ENCODE measurements at places on chromosomes 4 and X.

DNA sequence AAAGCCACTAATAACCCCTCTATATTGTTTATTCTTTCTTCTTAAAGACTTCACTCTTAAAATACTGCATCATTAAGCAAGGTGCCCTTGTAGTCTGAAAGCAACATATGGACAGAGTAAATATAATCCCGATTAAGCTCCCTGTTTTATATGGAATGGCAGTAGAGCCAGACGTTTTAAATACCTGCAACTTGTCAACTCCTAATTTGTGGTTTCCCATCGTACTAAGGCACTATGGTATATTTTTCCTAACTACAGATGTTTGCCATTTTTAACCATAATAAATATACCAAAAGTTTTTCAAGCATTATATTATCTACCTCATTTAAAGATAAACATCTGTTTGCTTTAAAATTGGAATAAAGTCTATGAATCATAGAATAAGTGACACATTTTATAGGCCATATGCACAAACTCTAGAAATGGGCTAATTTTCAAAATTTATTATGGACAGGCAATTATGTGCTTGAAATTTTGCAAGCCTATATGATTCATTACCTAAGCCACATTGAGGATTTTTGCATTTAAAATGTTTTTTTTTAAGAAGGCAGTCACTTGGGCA, 194.6 kb downstream of the FRMPD4 start:
- no peak for DNase-seq

DNA sequence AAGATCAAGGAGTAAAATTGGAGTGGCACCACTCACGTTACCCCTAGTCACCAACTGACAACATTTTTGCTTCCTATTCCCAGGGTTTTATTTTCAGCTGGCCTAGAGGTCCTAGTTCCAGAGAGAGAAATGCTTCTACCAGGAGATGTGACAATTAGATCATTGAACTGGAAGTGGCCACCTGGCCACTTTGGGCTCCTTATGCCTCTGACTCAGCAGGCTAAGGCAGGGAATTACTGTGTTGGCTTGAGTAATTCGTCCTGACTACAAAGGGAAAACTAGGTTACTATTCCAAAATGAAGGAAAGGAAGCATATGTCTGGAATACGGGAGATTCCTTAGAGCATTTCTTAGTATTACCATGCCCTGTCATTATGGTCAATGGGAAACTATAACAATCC, 831.6 kb upstream of the NDST4 start:
- no peak for DNase-seq

DNA sequence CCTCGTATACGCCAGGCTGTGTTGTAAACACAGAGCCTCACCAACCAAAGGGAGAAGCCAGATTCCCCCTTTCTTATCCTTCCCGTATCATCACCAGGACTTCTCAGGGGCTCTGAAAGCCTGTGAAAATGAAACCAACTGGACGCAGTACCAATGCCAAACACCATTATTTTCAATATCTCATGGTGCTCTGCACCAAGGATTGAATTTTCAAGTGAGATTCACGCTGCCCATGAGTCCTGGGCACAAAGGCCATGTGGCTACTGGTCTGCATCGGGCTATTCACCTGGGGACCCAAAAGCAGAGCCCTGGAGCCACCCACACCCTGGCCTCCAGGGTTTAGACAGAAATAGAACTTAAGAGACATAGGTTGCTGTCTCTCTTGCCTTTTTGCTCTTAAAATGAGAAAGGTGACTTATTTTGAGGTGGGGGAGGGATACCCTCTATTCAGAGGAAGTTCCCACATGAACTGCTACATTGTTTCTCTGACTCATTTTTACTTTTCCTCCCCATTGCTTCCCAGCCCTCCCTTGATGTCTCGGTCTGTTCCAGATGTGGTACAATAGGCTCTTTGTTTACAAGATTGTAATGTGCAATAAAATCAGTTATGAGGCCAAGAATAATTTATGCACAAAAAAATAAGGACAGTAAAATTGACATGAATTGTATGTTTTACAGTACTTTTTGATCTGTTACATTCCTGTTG, 55.4 kb downstream of the MAML3 start:
- no peak for DNase-seq

DNA sequence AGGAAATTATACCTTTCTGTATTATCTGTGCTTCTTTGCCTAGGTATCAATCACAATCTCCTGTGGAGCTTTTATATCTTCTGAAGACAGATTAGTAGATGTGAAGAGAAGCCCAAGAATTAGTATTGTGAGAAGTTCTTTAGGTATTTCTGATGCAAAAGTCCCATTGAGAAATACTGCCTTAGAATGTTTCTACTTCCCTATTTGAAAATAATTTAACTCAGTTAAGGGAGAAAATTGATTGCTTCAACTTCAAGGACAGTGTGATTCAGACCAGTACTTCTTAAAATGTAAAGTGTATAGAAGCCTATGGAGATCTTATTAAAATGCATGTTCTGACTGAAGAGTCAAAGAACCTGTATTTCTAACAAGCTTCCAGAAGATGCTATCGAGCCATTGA, 9.0 kb downstream of the EIF1AX start:
- DNase-seq: no peak

- DNase-seq: peak; percentile 18
Observed at GRCh38 chrX:106726485-106727437, at the start of gene RNF128. TSS of gene RNF128 (plus strand) at chrX:106726701. CDS start at chrX:106726914, 213 bp downstream.

DNA sequence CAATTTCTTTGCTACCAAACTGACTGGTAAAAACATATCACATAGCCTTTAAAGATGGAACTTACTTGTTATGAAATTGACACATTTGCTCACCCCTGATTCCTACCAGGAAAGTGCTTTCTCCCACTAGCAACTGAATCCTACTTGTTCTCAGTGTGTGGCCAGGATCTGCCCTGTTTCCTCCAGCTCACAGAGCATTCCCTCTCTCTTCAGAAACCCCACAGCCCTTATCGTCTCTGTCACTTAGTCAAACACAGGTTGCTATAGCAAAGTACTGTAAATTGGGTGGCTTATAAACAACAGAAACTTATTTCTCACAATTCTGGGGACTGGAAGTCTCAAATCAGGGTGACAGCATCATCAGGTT, 265.2 kb upstream of the BOD1L1 start:
- no peak for DNase-seq

GRCh38 chr4:87497159-87497558, 32.0 kb downstream of the SPARCL1 start:
- no peak for DNase-seq

DNA sequence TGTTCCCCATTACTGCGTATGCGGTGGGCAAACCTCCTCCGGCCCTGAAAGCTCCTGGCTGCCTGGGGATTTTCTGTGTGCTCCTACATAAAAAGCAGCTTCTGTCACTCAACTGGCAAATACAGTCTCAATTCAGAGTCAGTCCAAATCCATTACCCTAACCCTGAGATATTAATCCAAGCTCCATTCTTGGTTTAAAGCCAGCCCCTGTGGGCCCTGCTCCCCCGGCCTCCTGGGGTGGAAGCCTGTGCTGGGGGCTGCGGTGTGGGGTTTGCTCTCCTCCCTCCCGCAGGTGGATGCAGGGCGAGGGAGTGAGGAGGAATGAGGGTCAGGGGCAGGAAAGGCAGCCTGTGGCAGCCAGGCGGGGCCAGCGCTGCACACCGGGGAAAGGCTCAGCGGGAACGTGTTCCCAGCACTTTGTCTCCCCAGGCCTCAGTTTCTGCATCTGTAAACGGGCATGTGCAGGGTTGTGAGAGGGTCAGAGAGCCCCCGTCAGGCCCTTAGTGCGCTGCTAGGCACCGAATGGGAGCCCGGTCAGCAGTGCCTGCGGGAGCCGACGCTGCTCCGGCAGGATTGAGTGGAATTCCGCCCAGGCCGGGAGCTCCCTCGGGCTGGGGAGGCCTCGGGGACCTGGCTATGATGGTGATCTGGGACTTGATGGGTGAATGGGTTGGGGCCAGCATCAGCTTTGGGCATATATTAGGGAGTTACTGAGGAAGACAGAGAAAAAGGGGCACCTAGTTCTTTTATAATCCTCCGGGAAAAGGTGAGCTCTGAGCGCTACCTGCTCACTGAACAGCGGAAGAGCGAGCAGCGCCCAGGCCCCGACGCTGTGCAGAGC, 6.3 kb upstream of the RGS12 start:
- DNase-seq: no peak

- no peak for DNase-seq
Observed at GRCh38 chrX:20354505-20354904, 87.8 kb upstream of the RPS6KA3 start.

- DNase-seq: no peak
Observed at GRCh38 chr4:142549726-142550463, 296.2 kb downstream of the INPP4B start.

GRCh38 chrX:43615660-43616059, 40.4 kb upstream of the MAOA start:
- no peak for DNase-seq

DNA sequence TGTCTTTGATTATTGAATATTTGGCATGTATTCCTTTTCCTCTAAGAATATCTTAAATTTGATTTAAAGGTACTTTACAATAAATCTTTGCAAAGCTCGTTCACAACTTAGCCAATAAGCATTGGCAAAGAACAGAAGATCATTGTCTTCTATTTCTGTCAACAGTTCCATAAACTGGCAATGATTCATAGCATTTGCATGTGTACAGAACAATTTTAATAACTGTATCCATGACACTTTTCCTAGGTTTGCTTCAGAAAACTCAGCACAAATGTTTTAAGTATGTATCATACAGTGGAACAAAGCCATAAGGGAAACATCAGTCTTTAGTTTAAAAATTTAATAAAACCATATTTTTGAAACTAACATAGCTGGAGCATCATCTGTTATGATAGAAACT, 462.7 kb upstream of the RPS6KA3 start:
- no peak for DNase-seq

DNA sequence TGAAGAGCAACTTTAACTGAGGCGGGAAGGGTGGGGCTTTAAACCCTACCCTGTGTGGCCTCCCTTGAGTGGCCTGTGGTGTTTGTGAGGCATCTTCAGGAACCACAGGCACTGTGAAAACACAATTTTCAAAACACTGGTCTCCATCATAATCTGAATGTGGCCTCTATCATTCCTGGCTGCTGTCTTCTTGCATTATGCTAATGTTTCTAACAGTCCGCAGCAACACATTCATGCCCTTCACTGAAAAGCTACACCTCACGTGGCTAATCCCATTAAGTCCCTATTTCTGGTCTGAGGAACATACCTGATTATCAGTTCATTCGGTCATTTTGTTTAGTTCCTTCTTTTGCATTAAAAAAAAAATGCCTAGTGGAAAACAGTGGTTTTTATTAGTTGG, 94.6 kb downstream of the F11 start:
- DNase-seq: no peak

DNA sequence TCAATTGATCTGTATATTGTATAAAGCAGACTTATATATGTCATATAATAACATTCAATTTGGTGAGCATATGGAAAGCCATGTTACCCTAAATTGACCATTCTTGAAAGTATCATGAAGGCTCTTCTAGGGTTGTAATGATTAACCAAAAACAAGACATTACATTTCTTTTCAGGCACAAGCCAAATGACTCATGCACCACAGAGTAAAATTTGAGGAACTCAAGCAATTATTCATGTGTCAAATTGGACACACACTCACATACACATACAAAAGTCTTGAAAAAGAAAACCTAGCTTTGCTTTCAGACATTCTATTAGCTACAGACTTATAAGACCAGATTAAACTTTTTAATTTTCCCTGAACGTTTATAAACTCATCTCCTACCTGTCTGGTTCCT, 146.5 kb upstream of the PCDH18 start:
- DNase-seq: no peak

DNA sequence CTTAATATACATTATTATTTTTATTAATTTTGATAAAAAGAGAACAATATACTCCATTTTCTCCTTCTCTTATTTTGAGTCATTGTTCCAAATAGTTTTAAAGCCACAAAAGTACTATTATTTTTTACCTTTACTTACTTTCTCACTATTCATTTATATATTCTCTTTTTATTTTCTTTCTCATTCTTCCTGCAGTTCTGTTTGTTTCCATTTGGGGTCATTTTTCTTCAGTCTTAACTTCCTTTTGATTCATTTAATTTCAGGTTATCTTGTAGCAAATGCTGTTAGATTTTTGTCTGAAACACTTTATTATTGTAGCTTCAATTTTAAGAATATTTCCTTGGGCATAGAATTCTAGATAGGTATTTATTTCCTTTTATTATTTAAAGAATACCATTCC, 438.6 kb upstream of the EPHA5 start:
- no peak for DNase-seq

- DNase-seq: no peak
Observed at GRCh38 chrX:8849458-8849857, 48.3 kb upstream of the FAM9A start.

DNA sequence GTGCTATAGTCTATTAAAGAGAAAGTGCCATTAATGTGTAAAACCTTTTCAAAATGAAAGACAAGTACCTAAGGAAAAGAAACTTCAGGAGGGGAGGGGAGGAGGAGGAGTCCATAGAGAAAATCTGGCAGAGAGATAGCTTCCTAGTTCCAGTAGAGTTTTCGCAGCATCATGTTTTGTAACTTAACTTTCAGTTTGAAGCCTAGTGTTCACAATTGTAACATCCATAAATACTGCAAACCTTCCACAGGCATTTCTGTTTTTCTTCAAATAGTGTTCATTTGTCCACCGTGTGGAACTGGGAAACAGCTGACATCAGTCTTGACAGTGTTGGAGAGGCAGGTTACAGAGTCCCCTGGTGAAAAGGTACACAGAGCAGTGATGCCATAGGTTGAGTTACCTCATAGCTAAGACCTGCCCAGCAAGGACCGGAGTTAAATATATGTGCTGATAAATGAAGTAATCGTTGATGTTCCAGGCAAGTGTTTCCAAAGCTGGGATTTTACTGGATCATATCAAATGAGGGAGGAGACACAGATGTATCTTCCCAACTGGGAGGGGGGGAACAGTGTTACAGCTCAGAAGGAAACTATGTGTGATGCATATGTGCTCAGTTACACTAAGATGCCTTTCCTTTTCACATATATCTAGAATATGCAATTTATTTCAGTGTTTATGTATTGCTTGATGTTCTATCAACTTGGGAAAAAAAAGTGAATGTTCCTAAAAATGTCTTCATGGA, 369.5 kb upstream of the FAM241A start:
- DNase-seq: no peak

DNA sequence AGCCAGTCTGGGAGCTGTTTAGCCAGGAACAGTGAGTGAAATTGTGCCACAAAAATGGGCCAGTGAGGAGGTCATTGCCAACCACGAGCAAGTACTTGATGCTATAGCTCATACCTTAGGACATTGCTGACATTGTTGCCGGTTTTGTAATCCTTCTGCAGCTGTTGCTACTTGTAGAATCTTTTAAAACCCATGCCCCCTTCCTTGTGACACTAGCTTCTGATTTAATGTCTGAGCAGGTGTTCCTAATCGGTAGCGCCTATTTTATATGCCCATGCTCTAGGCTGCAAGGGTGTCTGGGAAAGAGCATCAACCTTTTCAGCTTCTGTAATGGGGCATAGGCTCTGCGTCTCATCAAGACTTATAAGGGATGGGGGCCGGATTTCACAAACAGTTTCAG, 2.6 kb downstream of the POLA1 start:
- no peak for DNase-seq

- DNase-seq: no peak
Observed at GRCh38 chrX:151801980-151802379, 67.4 kb downstream of the CNGA2 start.
